Ascending aorta (tissue), 2 donors: ENCODE measurements at places on chromosomes 11 and 22. TPM values are rescaled to one million over a fixed set of nuclear protein-coding genes. Genes with fewer than 3 reads are reported as not detected.

DNA sequence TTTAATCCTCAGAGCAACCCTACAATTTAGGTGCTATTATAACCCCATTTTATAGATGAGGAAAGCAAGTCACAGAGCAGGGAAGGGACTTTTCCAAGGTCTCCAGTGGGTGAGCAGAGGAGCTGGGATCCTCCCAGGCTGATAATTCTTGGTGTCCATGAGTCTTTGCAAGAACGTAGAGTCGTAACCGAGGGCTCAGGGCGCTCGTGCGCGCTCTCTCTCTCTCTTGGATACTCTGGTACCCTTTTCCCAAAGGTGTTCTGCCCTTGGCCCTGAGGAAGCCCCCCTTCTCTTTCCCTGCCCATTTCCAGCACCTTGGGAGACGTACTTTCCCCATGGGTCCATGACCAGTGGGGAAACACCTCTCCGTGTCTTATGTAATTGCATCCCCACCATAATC is 5.2 kb upstream of the ZP1 start:
- H3K27ac ChIP-seq: no peak overlapping the region
- H3K27me3 ChIP-seq: no peaks in the 10 kb centered on the region
- DNase-seq: no peak
- H3K36me3 ChIP-seq: no peaks in the 10 kb centered on the region
- H3K4me3 ChIP-seq: no peak overlapping the region

- H3K4me3 ChIP-seq: no peak overlapping the region
- no peak overlapping the region for H3K27ac ChIP-seq
- H3K27me3 ChIP-seq: peaks cover 1% of the 10 kb centered on the region
- H3K4me1 ChIP-seq: no peaks in the 10 kb centered on the region
- no peak for DNase-seq
Measured at GRCh38 chr22:50145721-50146438, 24.7 kb upstream of the PANX2 start.

- H3K27ac ChIP-seq: no peak overlapping the region
- no peaks in the 10 kb centered on the region for H3K27me3 ChIP-seq
- peaks cover 15% of the 10 kb centered on the region for H3K4me1 ChIP-seq
- no peak overlapping the region for H3K4me3 ChIP-seq
Measured at GRCh38 chr11:65965986-65966762, 4.6 kb downstream of the SART1 start.

DNA sequence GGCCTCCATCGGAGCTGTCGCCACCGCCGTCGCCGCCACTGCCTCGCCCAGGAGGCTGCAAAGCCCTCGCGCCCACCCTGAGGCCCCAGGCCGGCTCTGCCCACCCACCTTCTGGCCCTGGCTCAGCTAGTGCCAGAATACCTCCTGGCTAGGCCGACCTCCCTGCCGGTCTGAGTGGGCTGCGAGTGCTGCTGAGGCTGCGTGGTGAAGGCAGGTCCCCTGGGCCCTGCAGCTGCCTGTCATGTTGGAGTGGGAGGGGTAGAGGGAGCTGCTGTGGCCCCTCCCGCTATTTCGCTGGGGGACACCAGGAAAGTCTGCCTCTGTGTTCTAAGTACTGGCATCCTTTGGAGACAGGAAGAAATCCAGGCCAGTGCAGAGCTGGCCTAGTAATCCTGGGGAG is 34.2 kb downstream of the LRRC10B start:
- H3K27me3 ChIP-seq: no peaks in the 10 kb centered on the region
- no peaks in the 10 kb centered on the region for H3K36me3 ChIP-seq
- H3K4me1 ChIP-seq: no peaks in the 10 kb centered on the region
- no peak for DNase-seq
- H3K4me3 ChIP-seq: no peak overlapping the region

The SYCE3 gene
- total RNA-seq: not detected

DNA sequence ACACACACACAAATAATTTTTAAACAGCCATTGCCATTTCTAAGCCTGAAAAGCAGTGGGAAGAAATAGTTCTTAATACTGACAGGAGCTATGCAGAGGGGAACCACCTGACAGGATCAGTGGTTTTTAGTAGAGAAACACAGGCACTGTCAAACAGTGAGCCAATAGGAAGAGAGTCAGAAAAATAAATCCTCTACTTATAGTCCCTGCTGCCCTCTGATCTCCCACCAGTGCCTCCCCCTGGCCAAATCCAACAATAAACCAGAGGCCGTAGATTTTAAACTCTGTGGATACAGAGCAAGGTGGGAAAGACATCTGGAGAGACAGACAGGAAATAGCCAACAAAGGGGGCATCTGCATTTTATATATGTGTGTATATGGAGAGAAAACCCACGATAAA is 7.9 kb upstream of the OR56B4 start:
- H3K36me3 ChIP-seq: no peaks in the 10 kb centered on the region
- H3K4me1 ChIP-seq: no peaks in the 10 kb centered on the region
- no peaks in the 10 kb centered on the region for H3K27me3 ChIP-seq
- no peak overlapping the region for H3K27ac ChIP-seq

DNA sequence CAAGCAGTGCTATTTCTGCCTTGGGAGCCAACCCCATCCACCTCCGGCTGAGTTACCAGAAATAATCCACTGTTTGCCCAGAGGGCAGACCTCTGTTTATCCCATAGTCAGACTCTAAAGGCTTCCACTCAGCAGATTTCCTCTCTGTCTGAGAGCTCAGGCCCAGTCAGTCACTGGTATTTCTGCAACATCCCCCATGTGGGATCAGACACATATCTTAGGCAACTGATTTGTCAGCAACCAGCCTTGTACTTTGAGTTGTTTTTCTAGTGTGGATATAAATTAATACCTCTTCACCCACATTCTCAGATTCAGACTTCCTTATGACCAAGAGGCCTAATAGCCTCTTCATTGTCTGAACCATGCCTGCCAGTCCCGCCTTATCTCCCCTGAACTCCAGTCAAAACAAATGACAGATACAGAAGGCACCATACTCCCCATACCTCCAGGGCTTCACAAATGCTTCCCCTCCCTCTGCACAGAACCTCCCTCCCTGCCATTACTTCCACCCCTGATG is 193.6 kb downstream of the FAM76B start:
- no peak overlapping the region for H3K4me3 ChIP-seq
- peaks cover 11% of the 10 kb centered on the region for H3K4me1 ChIP-seq
- no peak overlapping the region for H3K27ac ChIP-seq
